ENCODE measurements at places on chromosomes 1 and 21. TPM values are rescaled to one million over a fixed set of nuclear protein-coding genes. Genes with fewer than 3 reads are reported as not detected.

- H3K27ac ChIP-seq, result no peak overlapping the region
- DNase-seq, result no peak
- no peak overlapping the region for H3K4me3 ChIP-seq
- H3K27me3 ChIP-seq, result no peaks in the 10 kb centered on the region
Measured at GRCh38 chr1:86101616-86102015, 55.0 kb downstream of the COL24A1 start.

PTAFR gene
- 8.1 TPM for total RNA-seq

DNA sequence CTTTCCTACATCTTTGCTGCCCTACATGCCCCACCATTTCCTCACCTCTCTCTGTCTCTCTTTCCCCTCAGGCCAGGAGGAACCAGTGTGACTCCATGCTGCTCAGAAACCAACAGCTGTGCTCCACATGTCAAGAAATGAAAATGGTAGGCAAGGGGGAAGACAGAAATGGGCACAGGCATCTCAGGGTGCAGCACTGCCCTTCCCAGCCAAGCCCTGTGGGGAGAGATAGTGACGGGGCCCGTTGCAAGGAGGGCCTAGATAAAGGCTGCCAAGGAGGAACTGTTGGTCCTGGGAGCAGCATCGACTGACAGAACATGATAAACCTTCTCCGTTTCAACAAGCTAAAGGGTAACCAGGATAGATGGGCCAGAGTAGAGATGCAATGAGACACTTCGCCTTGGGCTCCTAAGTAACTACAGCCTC is 12.5 kb upstream of the PIGC start:
- no peaks in the 10 kb centered on the region for H3K36me3 ChIP-seq
- H3K4me3 ChIP-seq, result no peak overlapping the region
- H3K27ac ChIP-seq, result no peak overlapping the region
- no peaks in the 10 kb centered on the region for H3K27me3 ChIP-seq
- no peak for DNase-seq

- peaks cover 56% of the 10 kb centered on the region for H3K4me1 ChIP-seq
- no peaks in the 10 kb centered on the region for H3K27me3 ChIP-seq
- H3K4me3 ChIP-seq, result no peak overlapping the region
- DNase-seq, result no peak
- H3K36me3 ChIP-seq, result no peaks in the 10 kb centered on the region
Measured at GRCh38 chr1:150065184-150065871, 2.2 kb upstream of the VPS45 start.

MYCL gene
- total RNA-seq, result 0.92 TPM

- no peak overlapping the region for H3K27ac ChIP-seq
- no peaks in the 10 kb centered on the region for H3K36me3 ChIP-seq
- no peak overlapping the region for H3K4me3 ChIP-seq
- no peak for DNase-seq
- peaks cover 60% of the 10 kb centered on the region for H3K4me1 ChIP-seq
- no peaks in the 10 kb centered on the region for H3K27me3 ChIP-seq
Measured at GRCh38 chr1:109787845-109788601, 24.3 kb upstream of the EPS8L3 start.

DNA sequence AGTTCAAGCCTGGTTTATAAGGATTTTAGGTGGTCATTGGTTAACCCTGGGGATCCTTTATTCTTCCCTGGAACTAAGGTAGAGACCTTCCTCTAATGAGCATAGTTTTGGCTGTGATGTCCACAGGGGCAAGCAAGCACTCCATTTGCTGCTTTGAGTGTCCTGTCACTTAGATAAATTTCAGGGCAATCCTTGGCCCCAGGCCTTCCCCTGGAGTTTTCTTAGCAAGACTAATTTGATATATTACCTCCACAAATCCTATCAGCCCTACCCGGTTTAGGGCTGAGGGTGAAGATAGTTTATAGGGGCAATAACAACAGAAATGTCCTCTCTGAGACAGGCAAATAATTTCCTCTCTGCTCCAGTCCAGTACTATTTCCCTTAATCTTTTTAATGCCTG is 166.6 kb downstream of the CYYR1 start:
- H3K36me3 ChIP-seq, result no peaks in the 10 kb centered on the region
- no peaks in the 10 kb centered on the region for H3K27me3 ChIP-seq
- H3K4me3 ChIP-seq, result no peak overlapping the region
- DNase-seq, result no peak

DNA sequence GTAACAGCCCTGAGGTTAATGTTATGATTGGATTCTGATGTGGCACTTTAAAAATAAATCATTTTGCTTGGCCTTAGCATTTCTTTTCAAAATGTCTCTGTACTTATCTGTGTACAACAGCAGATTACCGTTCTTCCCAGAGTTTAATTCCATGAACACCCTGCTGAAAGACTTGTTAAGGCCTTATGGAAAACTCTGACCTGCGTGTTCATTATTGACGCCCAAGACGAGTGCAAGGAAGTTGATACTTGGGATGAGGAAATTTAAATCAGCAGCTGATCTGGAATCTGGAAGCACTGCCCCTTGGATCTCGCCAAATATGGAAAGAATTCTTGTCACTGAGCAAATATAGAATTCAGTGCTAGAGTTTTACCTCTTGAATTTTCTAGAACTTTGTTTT is 6.7 kb downstream of the ERG start:
- no peaks in the 10 kb centered on the region for H3K36me3 ChIP-seq
- no peak overlapping the region for H3K4me3 ChIP-seq
- peaks cover 8% of the 10 kb centered on the region for H3K27me3 ChIP-seq
- peaks cover 2% of the 10 kb centered on the region for H3K4me1 ChIP-seq
- no peak overlapping the region for H3K27ac ChIP-seq

DNA sequence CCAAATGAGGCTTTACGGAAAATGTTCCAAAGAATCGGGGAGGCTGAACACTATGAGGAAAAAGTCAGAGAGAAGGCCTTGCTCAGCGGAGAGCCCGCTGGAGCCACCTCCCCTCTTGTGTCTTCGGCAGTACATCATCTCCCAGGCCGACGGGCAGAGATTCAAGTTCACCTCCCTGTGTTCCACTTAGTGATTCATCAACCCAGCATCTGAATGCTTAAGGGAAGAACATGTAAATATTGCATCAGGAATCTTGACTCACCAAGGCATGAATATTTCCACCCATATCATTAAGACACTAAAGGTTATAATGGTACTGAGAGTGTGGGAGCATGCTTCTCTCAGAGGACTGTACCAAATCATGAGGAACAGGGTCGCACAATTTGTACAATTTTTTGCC is 172.5 kb downstream of the ST6GALNAC5 start:
- peaks cover 13% of the 10 kb centered on the region for H3K4me1 ChIP-seq
- DNase-seq, result no peak
- no peaks in the 10 kb centered on the region for H3K36me3 ChIP-seq
- no peak overlapping the region for H3K4me3 ChIP-seq
- no peaks in the 10 kb centered on the region for H3K27me3 ChIP-seq

- no peaks in the 10 kb centered on the region for H3K4me1 ChIP-seq
- H3K4me3 ChIP-seq, result no peak overlapping the region
- no peak for DNase-seq
- H3K36me3 ChIP-seq, result no peaks in the 10 kb centered on the region
Measured at GRCh38 chr21:27643326-27643725, 676.4 kb upstream of the ADAMTS5 start.

DNA sequence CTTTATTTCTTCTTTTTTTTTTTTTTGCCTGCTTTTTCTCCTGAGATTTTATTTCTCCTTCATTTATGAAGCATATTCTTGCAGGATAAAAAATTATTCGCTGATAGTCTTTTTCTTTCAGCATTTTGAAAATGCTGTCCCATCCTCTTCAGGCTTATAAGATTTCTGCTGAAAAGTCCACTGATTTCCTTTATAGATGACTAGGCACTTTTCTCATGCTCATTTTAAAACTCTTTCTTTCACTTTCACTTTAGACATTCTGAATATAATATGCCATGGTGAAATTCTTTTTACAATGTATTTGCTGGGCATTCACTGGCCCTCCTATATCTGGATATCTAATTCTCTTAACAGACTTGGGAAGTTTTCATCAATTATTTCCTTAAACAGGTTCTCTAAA is 25.5 kb upstream of the GTF2B start:
- H3K4me3 ChIP-seq, result no peak overlapping the region
- H3K36me3 ChIP-seq, result no peaks in the 10 kb centered on the region
- no peaks in the 10 kb centered on the region for H3K4me1 ChIP-seq
- no peak overlapping the region for H3K27ac ChIP-seq

RPRD2 gene
- 27.4 TPM for total RNA-seq

GRCh38 chr1:244336232-244336899 is 115.3 kb downstream of the ADSS2 start:
- no peaks in the 10 kb centered on the region for H3K27me3 ChIP-seq
- DNase-seq, result no peak
- no peaks in the 10 kb centered on the region for H3K4me1 ChIP-seq
- H3K4me3 ChIP-seq, result no peak overlapping the region
- H3K36me3 ChIP-seq, result no peaks in the 10 kb centered on the region

SIK1 gene
- total RNA-seq, result 3.6 TPM

GABRD gene
- total RNA-seq, result not detected

DNA sequence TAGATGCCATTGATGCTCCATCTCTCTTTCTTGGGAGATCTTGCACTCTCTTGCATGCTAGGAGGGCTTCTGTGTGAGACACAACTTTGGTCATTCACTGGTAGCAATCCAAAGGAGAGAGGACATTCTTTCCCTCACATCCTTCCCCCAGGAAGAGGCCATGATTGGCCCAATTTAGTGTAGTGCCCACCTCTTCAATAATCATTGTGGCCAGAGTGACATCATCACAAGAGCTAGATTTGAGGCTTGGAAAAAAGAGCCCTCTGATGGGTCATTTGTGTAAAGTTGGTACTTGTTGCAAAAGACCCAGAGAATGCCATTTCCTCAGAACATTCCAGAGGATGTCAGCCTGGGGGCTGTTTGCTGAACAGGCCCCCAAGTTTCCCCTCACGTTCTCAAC is 30.2 kb downstream of the S100A6 start:
- H3K4me3 ChIP-seq, result no peak overlapping the region
- peak overlapping the region; percentile 78 for H3K27ac ChIP-seq
- DNase-seq, result no peak
- H3K27me3 ChIP-seq, result no peaks in the 10 kb centered on the region

DNA sequence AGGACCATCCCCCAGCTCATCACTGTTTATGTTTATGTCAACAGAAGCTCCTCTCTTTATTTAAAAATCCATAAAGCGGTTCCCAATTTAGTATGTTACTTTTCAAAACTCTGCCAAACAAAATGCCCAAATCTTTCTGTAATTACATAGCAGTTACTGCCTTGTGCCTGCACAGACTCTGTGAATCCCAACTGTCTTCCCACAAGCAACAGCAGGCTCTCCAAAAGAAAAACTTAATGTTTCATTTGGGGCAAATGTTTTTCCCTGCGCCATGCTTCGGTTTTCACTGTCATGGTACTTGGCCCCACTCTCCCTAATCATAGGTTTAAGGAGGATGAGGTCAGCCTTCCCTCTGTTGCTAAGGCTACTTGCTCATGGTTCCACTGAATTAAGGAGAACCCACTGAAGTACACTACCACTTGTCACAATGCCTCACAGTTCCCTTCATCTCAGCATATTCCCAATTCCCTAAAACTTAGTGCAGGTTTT is 4.6 kb downstream of the COLGALT2 start:
- no peaks in the 10 kb centered on the region for H3K36me3 ChIP-seq
- peaks cover 11% of the 10 kb centered on the region for H3K4me1 ChIP-seq
- H3K4me3 ChIP-seq, result no peak overlapping the region
- no peak overlapping the region for H3K27ac ChIP-seq
- peaks cover 7% of the 10 kb centered on the region for H3K27me3 ChIP-seq

- no peak for DNase-seq
- H3K4me1 ChIP-seq, result peaks cover 17% of the 10 kb centered on the region
- no peak overlapping the region for H3K27ac ChIP-seq
- H3K4me3 ChIP-seq, result no peak overlapping the region
- no peaks in the 10 kb centered on the region for H3K36me3 ChIP-seq
Measured at GRCh38 chr1:181545395-181545794, 62.1 kb downstream of the CACNA1E start.

DNA sequence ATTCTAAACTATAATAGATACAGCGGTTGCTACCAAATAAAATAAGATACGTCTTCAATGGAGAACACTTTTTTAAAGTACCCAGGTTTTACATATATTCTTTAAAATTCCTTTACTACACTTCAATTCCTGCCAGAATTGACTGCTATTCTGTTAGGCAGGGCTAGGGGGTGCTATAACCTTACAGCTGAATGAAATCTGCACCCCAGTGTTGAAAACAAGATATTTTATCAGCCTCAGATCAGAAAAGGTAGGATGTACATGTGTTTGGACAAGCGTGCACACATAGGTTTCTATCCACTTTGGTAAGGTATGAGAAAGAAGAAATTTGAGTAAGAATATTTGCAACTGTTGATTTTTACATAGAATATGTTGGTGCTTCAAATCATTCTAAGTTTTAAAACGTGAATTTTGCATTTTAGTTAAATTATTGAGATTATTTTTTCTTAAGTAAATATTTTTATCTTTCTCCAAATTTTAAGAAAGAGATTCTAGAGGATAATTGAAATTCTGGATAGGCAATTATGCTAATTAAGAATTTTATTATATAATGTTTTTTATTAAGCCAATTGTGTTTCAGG is 490.8 kb upstream of the ADGRL4 start:
- no peaks in the 10 kb centered on the region for H3K4me1 ChIP-seq
- H3K27me3 ChIP-seq, result no peaks in the 10 kb centered on the region
- H3K4me3 ChIP-seq, result no peak overlapping the region
- no peak overlapping the region for H3K27ac ChIP-seq
- no peak for DNase-seq

DNA sequence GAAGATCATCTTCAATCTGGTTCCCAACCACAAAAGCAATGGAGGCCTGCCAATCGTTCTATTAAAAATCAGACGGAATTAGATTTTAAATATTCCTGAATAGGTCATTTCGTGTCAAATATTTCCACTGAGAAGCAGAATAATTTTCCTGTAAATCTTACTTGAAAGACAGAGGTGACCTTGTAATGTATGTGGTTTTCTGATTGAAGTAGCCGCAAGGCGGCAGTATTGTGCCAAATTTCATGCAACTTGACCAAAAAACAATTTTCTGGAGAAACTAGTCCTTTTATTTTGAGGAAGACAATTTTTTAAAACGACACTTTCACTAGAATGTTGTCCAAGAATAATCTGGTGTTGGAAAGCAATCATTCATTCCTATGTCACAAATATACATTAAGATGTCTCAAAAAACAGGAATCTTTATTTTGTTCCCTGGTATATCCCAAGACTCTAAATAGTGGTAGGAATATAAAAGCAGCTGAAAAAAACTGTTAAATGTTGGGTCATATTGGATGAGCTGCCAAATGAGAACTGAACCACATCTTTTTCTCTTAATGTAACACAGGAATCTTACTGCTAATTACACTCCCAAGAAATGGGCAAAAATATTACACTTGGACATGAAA is 33.6 kb downstream of the SPAG17 start:
- H3K4me1 ChIP-seq, result no peaks in the 10 kb centered on the region
- DNase-seq, result no peak
- no peak overlapping the region for H3K27ac ChIP-seq
- H3K36me3 ChIP-seq, result no peaks in the 10 kb centered on the region

Data from esophagus muscularis mucosa (tissue), 4 donors.